Suprapubic skin (tissue), 4 donors: ENCODE measurements at places on chromosomes 4 and X. TPM values are rescaled to one million over a fixed set of nuclear protein-coding genes. Genes with fewer than 3 reads are reported as not detected.

PNCK gene
- 1.2 TPM for total RNA-seq

ZNF185 gene
- total RNA-seq = 64.8 TPM

- no peak for DNase-seq
These were observed 45.4 kb upstream of the CTAG2 start for GRCh38 chrX:154698630-154699248.

- no peak for DNase-seq
These were observed 20.4 kb downstream of the TMEM165 start for GRCh38 chr4:55416176-55416575.

DNA sequence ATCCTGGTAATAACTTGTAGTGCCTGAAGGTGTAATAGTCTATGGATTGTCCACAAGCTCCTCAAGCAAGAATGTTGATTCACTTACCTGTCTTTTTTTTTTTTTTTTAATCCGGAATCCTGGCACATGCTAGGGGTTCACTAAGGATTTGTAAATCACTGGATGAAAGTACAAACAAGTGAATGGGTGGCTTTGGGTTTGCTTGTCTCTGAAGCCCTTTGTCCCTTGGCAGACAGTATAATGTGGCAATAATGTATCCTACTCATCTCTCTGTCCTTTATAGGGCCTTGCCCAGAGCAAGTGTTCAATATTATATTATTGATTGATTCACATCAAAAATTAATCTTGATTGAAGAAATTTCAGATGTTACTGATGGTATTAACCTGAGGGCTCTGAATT lies 334.0 kb upstream of the CPEB2 start:
- DNase-seq = no peak

DNA sequence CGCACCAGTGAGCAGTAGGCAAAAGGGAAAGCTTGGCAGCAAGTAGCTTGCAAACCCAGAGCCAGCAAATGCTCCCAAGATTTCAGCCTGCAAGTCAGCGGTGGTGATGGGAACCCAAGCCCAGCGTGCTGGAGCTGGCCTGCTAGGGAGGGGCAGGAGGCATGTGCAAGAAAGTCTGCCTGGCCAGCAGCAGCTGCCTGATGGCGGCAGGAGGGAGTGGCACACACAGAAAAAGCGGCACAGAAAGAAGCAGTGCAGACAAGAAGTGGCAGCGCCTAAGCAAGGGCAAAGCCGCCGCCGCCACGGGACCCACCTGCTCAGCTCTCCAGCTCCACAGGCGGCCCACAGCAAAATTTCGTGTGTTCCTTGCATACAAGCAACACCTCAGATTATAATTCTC lies 1206.5 kb upstream of the PABPC4L start:
- no peak for DNase-seq

DNA sequence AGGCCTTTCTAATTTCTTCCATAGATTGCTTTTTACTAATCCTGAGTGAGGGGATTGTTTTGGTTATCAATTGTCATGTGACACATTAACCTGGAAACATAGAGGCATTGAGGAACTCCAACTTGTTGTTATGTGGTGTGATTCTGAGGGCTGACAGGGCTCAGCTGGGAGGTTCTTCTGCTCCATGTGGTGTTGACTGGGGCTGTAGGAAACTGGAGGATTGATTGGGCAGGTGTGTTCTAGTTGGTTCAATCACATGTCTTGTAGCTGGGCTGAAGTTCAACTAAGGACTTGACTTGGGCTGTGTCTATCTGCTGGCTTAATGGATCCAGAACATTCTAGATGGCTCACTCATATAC lies 10.8 kb upstream of the CRLF2 start:
- no peak for DNase-seq
